ENCODE measurements at places on chromosomes 1 and 21.

DNA sequence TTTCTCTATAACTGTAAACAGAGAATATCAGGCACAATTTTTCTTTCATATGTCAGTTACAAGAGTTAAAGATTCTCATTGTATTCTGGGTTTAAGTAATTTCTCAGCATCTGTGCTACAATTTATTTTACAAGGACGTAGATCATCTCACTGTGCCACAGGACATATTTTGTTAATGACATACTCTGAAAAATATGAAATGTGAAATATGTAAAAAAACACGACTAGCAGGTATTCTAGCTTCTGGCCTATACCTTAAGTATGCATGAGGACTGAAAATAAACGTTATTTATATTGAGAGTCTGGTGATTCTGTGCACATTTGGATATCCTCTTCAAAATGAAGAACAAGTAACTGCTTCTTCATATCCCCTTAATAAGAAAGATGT lies 308.8 kb downstream of the BRINP3 start:
- no peak for DNase-seq

DNA sequence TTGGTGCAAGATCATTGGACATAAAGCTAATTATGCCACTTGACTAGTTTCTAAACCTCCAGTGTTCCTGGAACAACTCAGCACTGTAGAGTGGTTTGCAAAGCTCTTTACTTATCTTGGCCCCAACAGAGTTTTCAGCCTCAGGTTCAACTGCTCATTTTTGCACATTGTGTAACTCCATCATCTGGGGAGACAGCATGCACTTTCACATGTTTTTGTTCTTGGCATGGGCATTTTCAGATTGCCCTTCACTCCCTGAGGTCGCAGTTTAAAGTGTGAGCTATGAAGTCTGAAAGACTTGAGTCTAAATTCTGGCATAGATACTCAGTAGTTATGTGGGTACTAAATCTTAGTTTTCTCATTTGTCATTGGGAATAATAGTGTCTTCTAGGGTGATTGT lies 5.1 kb downstream of the USP16 start:
- no peak for DNase-seq

- no peak for DNase-seq
Measured at GRCh38 chr21:32757804-32758203, 13.8 kb downstream of the PAXBP1 start.

- DNase-seq, result no peak
Measured at GRCh38 chr21:41975391-41976272, 21.8 kb upstream of the C2CD2 start.

GRCh38 chr21:42542196-42542595 lies 28.5 kb downstream of the SLC37A1 start:
- DNase-seq, result no peak

- no peak for DNase-seq
Measured at GRCh38 chr1:180228648-180229482, 1.2 kb upstream of the LHX4 start.
